ENCODE measurements at places on chromosomes 16 and 17. TPM values are rescaled to one million over a fixed set of nuclear protein-coding genes. Genes with fewer than 3 reads are reported as not detected.
A peak's percentile ranks its signal among the peaks of the same experiment; 100 is the strongest.

Gene KCNH4
- not detected for total RNA-seq

Gene LSM12
- 53.5 TPM for total RNA-seq

Gene SPPL2C
- total RNA-seq = not detected

Gene KRT39
- not detected for total RNA-seq

- no peak for DNase-seq
Observed at GRCh38 chr16:11191665-11192064, 64.3 kb downstream of the SOCS1 start.

GRCh38 chr16:64061621-64062020 lies 1060.2 kb downstream of the CDH11 start:
- DNase-seq = no peak

GRCh38 chr17:57311281-57312216 lies 55.2 kb downstream of the MSI2 start:
- DNase-seq = no peak

GRCh38 chr17:32944248-32945020 lies 16.5 kb downstream of the TMEM98 start:
- no peak for DNase-seq

DNA sequence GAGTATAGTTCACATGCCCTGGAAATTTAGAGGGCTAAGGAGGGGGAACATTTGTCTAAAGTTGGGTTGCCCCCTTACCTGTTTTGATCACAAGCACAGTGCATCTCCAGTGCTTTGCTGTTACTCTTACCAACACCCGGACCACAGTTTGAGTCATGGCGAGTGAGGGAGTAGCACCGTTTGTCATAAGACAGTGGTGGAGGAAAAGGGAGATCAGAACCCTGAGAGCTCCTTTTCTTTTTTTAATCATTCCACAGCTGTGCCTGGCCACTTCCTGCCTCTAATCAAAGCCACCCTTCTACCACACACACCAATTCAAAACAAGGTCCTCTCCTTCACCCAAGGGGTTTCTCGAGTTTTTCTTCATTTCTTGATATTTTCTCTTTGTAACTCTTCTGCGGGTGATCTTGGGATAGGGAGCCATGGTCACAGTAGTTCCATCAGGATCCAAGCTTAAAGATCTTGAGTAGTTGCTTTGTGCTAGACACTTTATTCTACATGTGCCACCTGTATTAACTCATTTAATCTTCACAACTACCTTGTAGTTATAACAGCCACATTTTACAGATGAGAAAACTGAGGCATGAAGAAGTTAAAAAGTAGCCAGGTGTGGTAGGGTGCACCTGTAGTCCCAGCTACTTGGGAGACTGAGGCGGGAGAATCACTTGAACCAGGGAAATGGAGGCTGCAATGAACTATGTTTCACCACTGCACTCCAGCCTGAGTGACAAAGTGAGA lies 5.0 kb upstream of the MYL4 start:
- peak; percentile 43 for DNase-seq

DNA sequence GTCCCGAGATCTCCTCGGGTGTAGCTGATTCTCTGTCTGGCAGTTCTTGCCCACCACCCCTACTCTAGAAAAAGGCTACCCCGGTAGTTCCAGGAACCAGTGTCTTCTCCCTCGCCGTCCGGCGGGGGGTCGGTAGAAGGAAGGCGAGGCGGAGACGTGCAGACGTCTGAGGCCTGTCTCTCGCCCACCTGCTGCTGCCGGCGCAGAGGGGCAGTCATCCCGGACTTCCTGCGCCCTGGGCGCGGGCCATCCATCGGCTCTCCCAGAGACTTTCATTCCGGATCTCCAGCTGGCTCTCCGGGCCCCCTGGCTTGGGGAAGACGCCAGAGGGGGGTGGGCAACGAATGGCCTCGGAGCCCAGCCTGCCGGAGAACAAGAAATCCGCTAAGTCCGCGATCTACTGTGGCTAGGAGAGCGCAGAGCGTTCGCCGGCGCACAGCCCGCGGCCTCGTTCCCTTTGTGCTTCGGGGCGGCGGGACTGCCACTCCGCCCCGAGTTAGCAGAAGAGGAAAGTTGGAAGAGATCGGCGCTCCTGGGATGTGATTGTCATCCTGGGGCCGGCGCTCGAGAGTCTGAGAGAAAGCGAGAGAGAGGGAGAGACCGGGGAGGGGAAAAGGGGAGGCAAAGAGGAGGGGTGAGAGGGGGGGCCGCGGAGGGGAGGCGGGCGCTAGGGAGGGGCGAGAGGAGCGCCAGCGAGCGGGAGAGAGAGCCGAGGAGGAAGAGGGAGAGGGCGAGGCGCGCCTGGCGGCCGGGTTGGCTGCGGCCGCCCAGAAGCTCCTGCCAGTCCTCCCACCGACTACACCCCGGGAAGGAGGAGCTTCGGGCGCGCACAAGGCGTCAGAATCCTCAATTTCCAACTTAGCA lies at the start of gene IRX5:
Gene IRX5, plus strand, starts transcription at position 861 of the 864 bp plus-strand sequence. CDS start 334 bp downstream, outside the sequence.
- DNase-seq = peak; percentile 92

DNA sequence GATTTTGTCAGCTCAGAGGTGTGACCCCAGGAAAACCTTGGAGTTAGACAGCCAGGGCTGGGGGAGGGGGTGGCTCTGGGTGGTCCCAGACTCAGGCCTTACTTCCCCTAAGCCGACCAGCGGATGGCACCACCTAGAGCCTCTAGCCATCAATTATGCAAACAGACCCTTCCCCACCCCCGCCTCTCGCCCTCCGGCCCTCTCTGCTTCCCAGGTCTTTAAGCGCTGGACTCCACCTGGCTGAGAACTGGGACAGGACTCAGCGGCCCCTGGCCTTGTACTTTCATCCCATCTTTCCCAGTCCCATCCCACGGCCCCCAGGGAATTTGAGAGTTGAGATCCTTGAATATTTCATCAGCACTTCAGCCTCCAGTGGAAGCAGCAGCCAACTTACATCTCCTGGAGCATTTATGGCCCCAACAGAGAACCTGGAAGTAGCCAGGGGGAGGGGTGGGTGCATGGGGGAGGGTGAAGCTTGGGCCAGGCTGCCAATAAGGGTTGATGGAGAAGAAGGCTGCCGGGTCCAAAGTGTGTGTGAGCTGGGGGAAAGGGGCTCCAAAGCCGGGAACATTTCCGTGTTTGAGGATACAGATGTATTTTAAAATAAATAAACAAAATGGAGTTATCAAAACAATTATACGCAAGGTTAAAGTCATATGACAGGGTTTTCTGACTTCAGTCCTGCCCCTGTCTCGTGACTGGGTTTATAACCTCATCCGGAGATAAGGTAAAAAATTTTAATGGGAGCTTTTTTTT lies 7.5 kb upstream of the JUP start:
- DNase-seq = peak; percentile 92

Data from fibroblast of villous mesenchyme (primary cell).